ENCODE measurements at places on chromosomes 1 and 21. TPM values are rescaled to one million over a fixed set of nuclear protein-coding genes. Genes with fewer than 3 reads are reported as not detected.

- no peak for DNase-seq
- peaks cover under 1% of the 10 kb centered on the region for H3K4me1 ChIP-seq
- no peak overlapping the region for H3K27ac ChIP-seq
- H3K4me3 ChIP-seq: no peak overlapping the region
Measured at GRCh38 chr1:171038284-171038683, 52.4 kb upstream of the FMO3 start.

DNA sequence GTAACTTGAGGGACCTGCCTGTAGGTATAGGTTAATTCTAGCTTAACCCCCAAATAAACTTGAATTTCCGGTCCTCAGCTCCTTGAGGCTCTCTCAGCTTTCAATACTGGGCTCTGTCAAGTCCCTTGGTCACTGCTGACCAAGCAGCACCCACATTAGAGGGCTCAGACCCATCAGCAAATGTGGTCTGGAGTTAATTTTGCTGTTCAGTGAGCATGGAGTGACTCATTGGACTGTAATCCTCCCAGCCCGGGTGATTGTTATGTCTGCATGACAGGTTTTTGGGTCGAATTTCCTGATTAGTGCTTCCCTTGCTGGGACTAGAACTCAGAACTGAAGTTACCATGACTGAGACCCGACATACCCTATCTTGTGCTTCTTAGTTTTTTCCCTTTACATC lies 130.6 kb downstream of the URB2 start:
- H3K27me3 ChIP-seq: no peaks in the 10 kb centered on the region
- H3K36me3 ChIP-seq: no peaks in the 10 kb centered on the region
- DNase-seq: no peak

GRCh38 chr1:155640367-155640766 lies 30.3 kb downstream of the MSTO1 start:
- no peaks in the 10 kb centered on the region for H3K27me3 ChIP-seq
- H3K27ac ChIP-seq: no peak overlapping the region
- DNase-seq: no peak
- H3K36me3 ChIP-seq: no peaks in the 10 kb centered on the region

Gene CD84
- total RNA-seq: not detected

Gene S1PR1
- 3.5 TPM for total RNA-seq

Measured in H1 (cell line).